ENCODE measurements at places on chromosomes 6 and 20.

DNA sequence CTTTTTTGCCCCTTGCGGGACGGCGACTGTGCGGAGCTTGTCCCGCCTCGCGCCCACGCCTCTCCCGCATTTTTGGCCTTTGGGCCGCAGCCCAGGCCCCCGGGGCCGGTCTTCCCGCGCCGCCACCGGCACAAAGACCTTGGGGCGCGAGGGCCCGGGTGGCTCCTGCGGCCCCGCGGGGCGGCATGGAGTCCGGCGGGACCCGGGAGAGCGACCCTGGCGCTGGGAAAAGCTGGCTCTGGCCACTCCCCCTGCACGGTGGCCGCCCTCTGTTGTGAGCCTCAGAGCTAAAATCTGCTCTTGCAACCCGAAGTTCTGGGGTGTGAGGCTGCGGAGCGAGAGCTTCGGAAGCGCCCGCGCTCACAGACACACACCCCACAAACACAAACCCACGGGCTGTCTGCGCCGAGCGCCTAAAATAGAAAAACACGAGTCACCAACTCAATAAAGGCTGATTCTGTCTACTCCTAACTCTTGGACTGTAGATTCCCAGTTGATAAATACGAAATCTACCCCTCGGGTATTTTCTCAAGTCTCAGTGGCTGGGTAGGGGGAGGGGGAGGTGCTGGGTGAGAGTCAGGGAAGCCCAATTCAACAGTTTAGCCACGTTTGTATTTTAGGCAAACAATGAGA, 496 bp upstream of the BEND3 start:
- peak; percentile 48 for DNase-seq

- DNase-seq, result no peak
Measured at GRCh38 chr6:132322398-132322797, 78.9 kb downstream of the MOXD1 start.

DNA sequence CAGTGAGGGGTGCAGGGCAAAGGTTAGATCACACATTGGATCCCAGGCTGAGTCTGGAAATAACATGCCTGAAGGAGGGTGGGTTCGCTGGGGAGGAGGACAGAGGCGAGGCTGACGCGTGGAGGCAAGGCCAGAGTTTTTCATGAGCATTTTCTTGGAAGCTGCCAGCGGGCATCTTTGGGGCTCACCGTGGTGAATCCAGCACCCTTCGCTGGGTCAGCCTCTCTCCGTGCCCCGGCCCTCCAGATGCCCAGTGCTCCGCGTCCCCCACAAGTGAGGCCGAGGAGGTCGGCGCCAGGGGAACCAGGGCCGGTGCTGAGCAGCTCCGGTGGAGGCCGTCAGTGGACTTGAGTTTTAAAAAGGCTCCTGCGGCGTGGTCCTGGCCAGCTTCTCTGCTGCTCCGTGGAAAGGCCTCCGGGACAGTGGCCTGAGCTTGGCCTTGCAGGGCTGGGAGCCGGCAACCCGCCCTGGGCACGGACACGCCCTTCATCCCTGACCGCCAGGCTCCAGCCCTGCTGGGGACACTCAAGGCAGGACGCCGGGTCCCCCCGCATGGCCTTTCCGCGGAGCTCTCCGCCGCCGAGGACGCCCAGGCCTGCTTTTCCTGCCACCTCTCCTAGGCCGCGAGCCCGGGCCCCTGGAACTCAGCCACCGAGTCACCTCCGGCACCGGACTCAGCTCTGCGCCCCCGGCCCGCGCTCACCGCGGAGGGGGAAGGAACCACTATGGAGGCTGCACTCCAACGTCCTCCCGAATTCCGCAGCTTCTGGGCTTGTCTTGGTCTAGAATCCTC, 114.3 kb downstream of the THBS2 start:
- no peak for DNase-seq

DNA sequence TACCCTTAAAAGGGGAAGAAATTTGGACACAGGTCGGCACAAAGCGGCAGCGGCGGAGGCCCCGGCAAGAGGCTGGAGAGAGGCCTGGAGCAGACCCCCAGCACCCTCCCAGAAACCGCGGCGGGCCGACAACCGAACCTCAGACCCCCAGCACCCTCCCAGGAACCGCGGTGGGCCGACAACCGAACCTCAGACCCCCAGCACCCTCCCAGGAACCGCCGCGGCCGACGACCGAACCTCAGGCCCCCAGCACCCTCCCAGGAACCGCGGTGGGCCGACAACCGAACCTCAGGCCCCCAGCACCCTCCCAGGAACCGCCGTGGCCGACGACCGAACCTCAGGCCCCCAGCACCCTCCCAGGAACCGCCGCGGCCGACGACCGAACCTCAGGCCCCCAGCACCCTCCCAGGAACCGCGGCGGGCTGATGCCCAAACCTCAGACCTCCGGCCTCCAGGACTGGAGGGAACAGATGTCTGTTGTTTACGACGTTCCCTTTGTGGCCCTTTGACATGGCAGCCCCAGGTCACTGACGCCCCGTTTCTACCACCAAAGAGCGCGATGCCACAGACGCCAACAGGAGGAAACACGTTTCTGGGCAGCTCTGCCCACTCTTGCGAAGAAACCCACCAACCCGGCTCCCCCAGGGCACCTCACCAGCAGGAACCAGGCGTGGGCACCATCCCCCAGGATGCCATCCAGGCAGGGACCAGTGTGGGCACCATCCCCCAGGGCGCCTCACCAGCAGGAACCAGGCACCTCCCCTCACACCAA, 28.4 kb downstream of the ZBTB46 start:
- DNase-seq, result no peak

DNA sequence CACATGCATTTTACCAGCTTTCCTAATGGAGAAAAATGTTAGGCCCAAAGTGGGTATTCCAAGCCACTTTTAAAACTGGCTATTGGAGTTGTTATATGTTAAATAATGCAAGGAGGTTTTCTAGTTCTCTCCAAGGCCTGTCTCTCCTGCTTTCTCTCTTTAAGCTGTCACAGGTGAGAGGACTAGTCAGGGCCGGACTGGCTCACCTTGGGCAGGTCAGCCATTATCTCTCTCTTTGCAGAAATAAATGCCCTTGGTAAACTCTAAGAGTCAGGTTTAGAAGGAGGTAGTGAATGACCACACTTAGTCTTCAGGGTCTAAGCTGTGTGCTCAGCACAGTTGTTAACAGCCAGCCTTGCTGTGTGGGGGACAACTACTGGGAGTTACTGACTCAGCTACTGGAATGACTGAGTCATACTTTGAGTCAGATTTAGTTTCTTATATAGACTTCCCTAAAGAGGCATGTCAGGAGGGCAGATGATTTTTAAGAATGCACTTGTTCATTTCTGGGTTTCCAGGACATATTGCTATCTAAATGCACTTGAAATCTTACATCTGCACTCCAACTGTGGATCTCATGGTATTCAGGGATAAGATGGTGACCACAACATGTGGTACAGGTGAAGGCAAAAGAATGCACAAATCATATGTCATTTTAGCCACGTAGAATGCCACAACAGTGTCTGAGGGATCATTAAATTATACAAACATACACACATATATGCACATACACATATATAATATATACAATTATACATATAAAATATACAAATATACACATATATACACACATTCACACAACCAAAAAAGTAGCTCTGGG, 719.4 kb downstream of the EPM2A start:
- peak; percentile 89 for DNase-seq

DNA sequence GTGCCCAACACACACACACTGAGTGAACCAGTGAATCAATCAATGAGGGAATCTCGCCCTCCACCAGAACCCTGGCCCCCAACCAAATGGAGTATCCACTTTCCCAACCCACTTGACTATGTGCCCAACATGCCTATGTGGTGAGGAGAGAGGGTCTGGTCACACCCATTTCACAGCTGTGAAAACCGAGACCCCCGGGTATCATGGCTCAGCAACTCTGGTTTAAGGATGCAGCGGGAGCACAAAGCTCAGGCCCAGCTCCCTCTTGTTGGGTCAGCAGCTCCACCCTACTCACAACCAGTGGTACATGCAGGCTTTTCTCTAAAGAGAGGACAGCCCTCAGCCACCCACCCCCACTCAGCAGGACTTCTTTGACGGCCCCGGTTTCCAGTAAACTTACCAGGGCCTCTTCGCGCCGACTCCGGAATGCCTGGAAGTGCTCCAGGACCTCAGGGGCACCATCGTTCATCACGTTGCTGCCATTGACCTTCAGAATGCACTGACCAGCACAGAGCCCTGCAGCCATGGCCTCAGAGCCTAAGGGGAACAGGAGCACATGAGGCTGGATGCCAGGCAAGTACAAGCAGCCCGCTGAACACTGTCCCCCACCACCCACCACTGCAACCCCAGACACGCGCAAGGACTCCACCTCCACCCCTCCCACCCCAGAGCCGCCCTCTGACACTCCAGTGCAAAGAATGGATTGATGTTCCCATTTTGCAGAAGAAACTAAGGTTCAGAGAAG, 174.7 kb downstream of the PREX1 start:
- no peak for DNase-seq

- DNase-seq, result no peak
Measured at GRCh38 chr6:135842618-135843392, 8.7 kb upstream of the PDE7B start.

GRCh38 chr6:157715728-157716164, 107.3 kb upstream of the SNX9 start:
- no peak for DNase-seq

GRCh38 chr6:107655864-107656263, 165.9 kb downstream of the SOBP start:
- no peak for DNase-seq

DNA sequence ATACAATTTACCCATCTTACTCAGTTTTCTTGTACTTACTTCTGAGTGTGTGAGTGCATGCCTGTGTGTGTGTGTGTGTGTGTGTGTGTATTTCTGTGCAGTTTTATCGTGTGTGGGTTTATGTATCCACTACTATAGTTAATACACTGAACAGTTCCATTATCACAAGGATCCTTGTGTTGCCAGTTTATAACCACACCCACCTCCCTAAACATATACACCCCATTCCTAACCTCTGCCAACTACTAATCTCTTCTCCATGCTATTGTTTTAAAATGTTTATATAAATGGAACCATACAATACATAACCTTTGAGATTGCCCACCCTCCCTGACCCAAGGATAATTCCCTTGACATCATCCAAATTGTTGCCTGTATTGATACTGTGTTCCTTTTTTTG, 18.7 kb downstream of the POFUT1 start:
- DNase-seq, result no peak

- DNase-seq, result peak; percentile 19
Measured at GRCh38 chr20:36273414-36274180, 32.5 kb upstream of the DLGAP4 start.

DNA sequence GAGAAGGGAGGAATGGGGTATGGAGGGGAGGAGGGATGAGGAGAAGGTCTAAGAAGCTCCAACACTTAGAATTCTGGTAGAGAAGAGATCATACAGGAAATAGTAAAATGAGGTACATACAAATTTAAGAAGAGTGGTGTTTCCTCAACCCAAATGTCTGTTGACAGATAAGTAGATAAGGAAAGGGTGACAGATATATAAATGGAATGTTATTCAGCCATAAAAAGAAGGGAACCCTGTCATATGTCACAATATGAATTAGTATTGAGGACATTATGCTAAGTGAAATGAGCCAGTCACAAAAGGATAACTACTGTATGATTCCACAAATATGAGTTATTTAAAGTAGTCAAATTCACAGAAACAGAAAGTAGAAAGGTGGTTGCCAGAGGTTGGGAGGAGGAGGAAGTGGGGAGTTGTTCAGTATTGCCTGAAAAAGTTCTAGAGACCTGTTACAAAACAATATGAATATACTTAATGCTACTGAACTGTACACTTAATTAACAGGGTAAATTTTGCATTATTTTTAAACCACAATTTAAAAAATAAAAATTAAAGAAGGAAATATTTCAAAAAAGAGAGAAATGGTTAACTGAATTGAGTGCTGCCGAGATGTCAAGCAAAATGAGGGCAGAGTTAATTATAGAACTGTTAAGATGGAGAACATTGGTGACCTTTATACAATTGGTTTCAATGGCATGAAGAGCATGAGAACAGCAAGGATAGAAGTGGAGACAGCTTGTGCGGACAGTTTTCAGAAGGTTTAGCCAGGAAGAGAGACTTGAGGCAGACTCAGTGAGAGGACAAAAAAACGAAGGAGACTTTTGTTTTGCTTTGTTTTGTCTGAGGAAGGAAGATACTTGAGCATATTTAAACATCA, 47.6 kb upstream of the ADGRF4 start:
- no peak for DNase-seq

GRCh38 chr20:58673119-58673518, 19.5 kb upstream of the NPEPL1 start:
- no peak for DNase-seq

DNA sequence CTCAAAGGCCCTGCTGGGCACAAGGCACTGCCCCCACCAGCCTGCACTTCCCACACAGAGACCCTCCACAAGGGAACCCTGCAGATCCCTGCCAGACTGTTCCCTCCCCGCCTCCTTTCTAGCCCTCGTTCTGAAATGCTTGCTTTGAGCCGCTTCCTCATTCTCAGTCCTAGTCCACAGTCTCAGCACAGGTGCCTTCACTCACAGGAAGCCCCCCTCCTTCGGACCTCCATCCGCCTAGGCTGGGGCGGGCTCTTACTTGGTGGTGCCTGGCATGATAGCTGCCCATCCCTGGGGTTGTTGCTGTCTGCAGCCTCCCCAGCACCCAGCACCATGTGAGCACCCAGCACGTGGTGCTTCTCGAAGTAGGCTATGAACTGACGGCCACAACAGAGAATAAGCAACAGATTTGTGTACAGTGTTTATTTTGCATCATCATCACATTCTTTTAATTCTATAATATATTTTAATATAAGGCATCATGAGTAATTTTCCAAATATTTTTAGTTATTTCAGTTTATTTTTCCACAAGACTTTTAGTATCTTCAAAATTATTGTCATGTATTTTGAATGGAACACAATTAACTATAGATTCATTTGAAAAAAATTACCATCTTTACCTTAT, 12.3 kb downstream of the CST5 start:
- DNase-seq, result no peak

GRCh38 chr20:37362821-37363220, 16.9 kb downstream of the SRC start:
- no peak for DNase-seq

DNA sequence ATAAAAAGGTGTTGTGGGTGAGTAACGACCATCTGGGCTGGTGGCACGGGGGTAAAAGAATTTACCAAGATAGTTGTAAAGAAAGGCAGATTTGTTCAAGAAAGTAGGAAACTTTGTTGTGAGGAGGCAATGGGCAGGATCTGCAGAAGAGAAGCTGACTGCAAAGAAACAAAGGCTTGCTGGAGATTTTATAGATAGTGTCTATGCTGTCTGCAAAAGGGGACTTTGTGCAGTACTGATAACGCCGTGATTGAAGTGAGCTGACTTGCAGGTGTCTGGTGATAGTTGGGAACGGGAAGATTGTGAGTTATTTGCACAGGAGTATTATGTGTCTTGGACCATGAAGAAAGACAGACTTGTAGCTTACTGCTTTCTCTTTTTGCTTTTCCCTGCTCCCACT, 36.8 kb upstream of the GSTA3 start:
- DNase-seq, result no peak

GRCh38 chr6:92710048-92710447, 709.3 kb downstream of the EPHA7 start:
- no peak for DNase-seq

DNA sequence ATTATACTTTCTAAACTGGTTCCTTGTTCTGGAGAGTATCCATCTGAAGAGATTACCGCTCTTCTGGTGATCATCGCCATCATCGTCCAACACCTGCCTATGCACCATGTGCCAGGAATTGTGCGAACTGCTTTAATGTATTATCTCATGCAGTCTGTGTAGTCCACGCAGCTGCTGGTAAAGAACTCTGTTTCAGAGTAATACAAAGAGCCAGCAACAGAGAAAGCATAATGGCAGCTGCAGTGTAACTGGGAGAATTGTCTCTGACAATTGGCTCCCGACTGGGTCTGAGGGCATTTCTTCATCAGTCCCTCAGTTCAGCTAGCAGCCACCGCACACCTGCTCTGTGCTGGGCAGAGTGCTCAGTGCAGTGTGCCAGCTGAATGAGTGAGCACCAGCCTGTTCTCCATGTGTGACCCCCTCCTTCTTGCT, 383.4 kb downstream of the GRIK2 start:
- DNase-seq, result no peak
